Pancreas (tissue), 10 donors: ENCODE measurements at places on chromosomes 16 and 17.

- H3K36me3 ChIP-seq = no peaks in the 10 kb centered on the region
- H3K27me3 ChIP-seq = no peaks in the 10 kb centered on the region
- no peak overlapping the region for H3K27ac ChIP-seq
- H3K4me3 ChIP-seq = no peak overlapping the region
Observed at GRCh38 chr16:13886608-13887007, 33.3 kb upstream of the ERCC4 start.

GRCh38 chr17:10683853-10684252, 13.5 kb downstream of the SCO1 start:
- no peak for DNase-seq
- H3K4me1 ChIP-seq = no peaks in the 10 kb centered on the region
- H3K4me3 ChIP-seq = no peak overlapping the region
- H3K27ac ChIP-seq = no peak overlapping the region

GRCh38 chr16:48596326-48596725, 13.7 kb downstream of the N4BP1 start:
- peaks cover 7% of the 10 kb centered on the region for H3K4me1 ChIP-seq
- H3K27me3 ChIP-seq = no peaks in the 10 kb centered on the region
- no peak overlapping the region for H3K4me3 ChIP-seq
- no peaks in the 10 kb centered on the region for H3K36me3 ChIP-seq
- no peak overlapping the region for H3K27ac ChIP-seq
- no peak for DNase-seq

GRCh38 chr17:76145231-76146052, 4.4 kb upstream of the FOXJ1 start:
- H3K27ac ChIP-seq = no peak overlapping the region
- H3K4me1 ChIP-seq = no peaks in the 10 kb centered on the region
- no peak for DNase-seq
- H3K4me3 ChIP-seq = no peak overlapping the region
- H3K27me3 ChIP-seq = no peaks in the 10 kb centered on the region

DNA sequence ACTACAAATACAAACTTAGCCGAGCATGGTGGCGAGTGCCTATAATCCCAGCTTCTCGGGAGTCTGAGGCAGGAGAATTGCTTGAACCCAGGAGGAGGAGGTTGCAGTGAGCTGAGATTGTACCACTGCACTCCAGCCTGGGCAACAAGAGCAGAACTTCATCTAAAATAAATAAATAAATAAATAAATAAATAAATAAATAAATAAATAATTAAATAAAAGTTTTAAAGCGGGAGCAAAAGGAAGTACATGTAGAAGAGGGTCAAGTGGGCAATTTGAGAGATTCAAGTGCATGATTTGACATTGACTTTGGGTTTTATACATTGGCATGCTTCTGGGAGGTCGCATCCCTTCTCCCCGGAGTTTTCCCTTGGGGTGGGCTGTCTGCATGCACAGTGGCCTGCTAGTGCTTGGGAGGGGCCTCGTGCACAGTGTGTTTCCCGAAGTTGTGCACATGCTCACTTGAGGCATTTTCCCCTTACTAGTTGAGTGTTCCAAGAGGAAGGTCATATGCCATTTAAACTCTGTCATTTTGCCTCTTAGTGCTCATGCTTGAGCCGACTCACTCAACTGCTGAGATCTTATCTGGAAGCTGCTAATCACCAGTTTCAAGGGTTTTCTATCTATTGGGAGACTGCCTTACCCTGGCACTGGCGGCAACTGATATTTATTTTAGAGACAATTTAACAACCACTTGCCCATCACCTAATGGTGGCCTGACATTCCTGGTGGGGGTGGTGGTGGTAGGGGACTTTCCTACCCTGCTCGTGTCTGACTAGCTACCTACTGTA, 193.2 kb upstream of the MPHOSPH6 start:
- no peak overlapping the region for H3K4me3 ChIP-seq
- DNase-seq = no peak
- H3K27me3 ChIP-seq = no peaks in the 10 kb centered on the region
- no peaks in the 10 kb centered on the region for H3K36me3 ChIP-seq
- no peak overlapping the region for H3K27ac ChIP-seq

DNA sequence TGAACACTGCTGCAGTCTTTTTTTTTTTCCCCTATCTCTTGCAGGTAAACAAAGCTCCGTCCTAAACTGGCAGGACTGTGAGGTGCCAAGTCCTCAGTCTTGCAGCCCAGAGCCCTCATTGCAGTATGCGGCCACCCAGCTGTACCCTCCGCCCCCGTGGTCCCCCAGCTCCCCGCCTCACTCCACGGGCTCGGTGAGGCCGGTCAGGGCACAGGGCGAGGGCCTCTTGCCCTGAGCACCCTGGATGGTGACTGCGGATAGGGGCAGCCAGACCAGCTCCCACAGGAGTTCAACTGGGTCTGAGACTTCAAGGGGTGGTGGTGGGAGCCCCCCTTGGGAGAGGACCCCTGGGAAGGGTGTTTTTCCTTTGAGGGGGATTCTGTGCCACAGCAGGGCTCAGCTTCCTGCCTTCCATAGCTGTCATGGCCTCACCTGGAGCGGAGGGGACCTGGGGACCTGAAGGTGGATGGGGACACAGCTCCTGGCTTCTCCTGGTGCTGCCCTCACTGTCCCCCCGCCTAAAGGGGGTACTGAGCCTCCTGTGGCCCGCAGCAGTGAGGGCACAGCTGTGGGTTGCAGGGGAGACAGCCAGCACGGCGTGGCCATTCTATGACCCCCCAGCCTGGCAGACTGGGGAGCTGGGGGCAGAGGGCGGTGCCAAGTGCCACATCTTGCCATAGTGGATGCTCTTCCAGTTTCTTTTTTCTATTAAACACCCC, 13.8 kb downstream of the IL34 start:
- no peaks in the 10 kb centered on the region for H3K36me3 ChIP-seq
- no peaks in the 10 kb centered on the region for H3K4me1 ChIP-seq

DNA sequence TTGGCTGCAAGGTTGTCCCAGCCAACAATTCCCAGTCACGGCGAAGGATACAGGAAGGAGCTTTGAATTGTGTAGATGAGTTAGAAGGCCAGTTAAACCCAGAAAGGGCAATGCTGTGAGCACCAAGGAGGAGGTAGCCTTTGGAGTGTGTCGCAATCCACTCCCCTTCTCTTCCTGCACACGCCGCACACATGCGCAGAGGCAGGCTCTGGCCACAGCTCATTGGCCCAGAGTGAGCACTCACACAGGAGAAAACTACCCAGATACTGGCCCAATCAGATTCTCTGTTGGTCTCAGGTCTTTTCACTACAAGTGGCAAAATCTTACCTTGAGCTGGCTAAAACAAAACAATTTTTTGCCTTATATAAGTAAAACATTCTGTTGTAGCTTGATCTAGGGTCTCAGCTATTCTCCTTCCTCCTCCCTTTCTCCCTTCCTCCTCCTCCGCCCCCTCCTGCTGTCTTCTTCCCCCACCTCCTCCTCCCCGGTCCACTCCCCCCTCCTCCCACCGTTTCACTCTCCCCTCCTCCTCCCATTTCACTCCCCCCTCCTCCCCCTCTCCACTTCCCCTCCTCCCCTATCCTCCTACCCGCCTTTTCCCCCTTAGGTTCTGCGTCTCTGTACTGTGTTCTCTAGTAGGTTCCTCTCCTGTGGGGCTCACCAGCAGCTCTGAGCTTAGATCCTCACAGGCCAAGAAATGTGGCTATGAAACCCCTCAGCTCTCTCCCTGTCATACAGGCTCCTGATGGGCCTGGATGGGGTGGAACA, 344.9 kb downstream of the CPPED1 start:
- DNase-seq = no peak
- no peak overlapping the region for H3K4me3 ChIP-seq
- no peaks in the 10 kb centered on the region for H3K36me3 ChIP-seq
- H3K27ac ChIP-seq = no peak overlapping the region
- H3K27me3 ChIP-seq = no peaks in the 10 kb centered on the region
- no peaks in the 10 kb centered on the region for H3K4me1 ChIP-seq

GRCh38 chr16:71214746-71215381, 15.7 kb downstream of the HYDIN start:
- H3K4me3 ChIP-seq = no peak overlapping the region
- DNase-seq = no peak
- no peak overlapping the region for H3K27ac ChIP-seq
